ENCODE measurements at places on chromosomes 3 and 15. TPM values are rescaled to one million over a fixed set of nuclear protein-coding genes. Genes with fewer than 3 reads are reported as not detected.

UROC1 gene
- total RNA-seq: not detected

SCAMP5 gene
- 1.9 TPM for total RNA-seq

SPTSSB gene
- total RNA-seq: 7.5 TPM

PPARG gene
- 7.1 TPM for total RNA-seq

PTX3 gene
- total RNA-seq: 0.49 TPM

Data from airway epithelial cell (primary cell).